Stimulated activated CD4-positive, alpha-beta T cell treated with anti-CD3 and anti-CD28 coated beads, TNF-alpha, amount 100 ng/mL, for 4 hours (primary cell): ENCODE measurements at places on chromosomes 7 and 10.

GRCh38 chr10:26486304-26486703 lies 48.2 kb downstream of the APBB1IP start:
- DNase-seq = no peak

DNA sequence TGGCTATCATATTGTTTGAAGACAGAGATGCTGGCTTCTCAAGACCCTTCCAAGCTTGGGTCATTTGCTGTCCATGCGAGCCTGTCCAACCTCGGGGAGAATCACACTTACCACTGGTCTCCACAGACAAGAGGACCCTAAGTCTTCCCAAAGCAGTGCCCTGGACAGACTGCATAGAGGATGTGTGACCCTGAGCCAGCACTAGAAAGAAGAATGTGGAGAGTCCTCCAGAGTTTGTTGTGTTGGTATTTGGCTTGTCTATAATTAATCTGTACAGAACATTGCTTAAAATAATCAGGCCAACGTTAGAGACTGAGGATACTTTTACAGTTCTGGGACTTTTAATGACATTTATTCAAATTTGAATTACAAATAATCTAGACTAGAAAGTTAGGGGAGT lies 212.7 kb downstream of the TMEM178B start:
- no peak for DNase-seq

DNA sequence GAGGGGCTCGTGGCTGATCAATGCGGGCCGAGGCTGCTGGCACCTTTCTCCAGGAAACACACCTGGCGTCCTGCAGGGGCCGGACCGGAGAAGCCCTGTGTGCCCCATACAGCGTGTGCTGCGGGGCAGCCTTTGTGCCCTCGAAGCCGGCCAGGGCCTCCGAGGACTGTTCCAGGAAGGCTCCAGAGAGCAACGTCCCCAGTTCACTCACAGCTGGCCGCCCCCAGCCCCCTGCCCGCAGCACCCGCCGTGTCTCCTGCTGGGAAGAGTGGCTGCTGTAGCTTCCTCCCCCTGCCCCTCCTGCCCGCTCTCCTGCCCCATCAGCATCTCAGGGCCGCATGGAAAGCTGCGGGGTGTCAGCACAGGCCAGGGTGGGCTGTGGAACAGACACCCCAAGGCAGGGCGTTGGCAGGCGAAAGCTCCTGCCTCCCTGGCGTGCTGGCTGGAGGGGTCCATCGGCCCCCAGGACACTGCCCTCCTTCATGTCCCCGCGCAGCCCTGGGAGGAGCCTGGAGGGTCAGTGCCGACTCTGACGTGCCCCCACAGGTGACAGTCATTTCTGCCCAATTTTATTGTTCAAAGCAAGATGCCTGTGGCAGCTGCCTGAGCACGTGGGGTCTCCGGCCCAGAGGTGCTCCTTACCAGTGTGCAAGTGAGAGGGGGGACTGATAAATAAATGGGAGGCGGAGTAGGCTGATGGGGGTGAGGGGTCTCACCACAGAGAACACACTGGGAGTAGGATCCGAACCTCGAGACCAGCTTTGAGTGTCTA lies 95.8 kb upstream of the DIP2C start:
- DNase-seq = no peak

- no peak for DNase-seq
Measured at GRCh38 chr10:51176976-51177695, 102.8 kb downstream of the PRKG1 start.

DNA sequence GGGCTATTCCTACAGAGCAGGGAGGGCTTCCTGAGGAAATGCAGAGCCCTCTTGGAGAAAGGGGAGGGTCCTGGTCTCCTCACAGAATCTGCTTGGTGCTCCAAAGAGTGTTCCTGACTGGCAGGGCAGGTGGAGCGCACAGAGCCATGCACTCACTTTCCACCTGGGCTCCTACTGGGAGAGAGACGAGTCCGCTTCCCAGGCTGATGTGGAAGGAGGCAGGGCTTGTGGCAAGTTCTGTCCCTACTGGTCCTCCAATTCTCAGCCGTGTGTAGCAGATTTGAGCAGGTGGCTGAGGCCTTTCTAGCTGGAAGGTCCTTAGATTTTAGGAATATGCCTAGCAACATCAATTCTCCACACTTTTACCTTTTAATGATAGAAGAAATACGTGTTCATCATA lies 111.5 kb upstream of the MKI67 start:
- no peak for DNase-seq

GRCh38 chr7:129949292-129950133 lies 3.2 kb downstream of the UBE2H start:
- DNase-seq = no peak

- DNase-seq = no peak
Measured at GRCh38 chr7:127986581-127987521, 44.4 kb downstream of the LRRC4 start.
